ENCODE measurements at places on chromosomes 5 and 9.

GRCh38 chr5:99379187-99379586 lies 450.4 kb upstream of the CHD1 start:
- no peak for DNase-seq

DNA sequence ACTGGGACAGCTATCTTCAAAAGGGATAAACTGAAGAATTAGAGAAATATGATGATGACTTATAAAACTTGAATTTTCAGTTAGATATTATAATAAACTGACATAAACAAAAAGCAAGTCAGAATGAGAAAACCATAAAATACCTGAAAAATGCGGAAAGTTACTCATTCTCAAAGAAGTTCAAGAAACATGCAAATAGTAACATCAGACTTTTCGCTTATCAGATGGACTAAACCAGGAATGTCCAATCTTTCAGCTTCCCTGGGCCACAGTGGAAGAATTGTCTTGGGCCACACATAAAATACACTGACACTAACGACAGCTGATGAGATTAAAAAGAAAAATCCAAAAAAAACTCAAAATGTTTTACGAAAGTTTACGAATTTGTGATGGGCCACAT lies 53.9 kb downstream of the DROSHA start:
- no peak for DNase-seq

DNA sequence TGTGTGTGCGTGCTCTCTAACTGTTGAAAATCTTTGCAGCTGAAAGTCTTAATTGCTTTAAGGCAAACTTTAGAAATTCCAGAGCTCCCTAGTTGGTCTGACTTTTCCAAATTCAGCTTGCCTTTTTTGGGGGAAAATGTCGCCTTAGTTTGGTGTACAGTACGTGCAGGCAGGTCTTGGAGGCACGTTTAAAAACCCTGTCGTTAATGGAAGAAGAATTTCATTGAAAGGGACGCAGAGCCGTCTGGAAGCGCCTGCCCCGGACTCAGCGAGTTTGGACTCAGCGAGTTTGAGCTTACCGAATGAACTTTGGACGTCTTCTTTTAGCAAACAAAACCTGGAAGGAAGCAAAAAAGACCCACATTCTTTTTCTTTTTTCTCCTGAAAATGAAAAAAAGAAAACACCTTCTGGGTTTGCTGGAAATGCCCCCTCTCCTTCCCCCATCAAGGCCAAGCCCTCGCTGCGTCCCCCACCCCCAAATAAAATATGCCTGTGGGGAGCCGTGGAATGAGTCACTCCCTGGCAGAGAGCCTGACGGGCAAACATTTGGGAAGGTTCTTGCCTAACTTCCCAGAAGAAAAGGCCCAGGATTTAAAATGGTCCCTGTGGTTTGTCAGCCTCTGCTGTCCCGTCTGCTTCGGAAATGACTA lies 1.5 kb downstream of the NEK6 start:
- DNase-seq = no peak

DNA sequence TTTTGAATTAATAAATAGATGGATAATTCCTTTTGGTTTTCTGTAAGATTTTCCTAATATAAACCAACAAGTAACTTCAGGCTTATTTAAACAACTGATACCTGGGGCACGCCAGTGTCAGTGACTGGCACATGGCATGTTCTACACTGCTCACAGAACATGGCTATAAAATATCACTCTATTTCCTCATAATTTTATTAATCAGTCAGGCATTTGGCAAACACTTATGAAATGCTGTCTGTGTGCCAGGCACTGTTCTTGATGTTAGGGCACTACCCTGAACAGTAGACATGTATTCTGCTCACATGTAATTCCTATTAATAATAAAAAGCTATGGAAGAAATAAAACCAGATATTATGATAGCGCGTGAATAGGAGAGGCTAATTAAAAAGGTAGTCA lies 661.0 kb downstream of the DTWD2 start:
- DNase-seq = no peak

GRCh38 chr5:169667896-169668674 lies 31.0 kb downstream of the DOCK2 start:
- no peak for DNase-seq

GRCh38 chr5:63341442-63341841 lies 620.8 kb downstream of the HTR1A start:
- no peak for DNase-seq

DNA sequence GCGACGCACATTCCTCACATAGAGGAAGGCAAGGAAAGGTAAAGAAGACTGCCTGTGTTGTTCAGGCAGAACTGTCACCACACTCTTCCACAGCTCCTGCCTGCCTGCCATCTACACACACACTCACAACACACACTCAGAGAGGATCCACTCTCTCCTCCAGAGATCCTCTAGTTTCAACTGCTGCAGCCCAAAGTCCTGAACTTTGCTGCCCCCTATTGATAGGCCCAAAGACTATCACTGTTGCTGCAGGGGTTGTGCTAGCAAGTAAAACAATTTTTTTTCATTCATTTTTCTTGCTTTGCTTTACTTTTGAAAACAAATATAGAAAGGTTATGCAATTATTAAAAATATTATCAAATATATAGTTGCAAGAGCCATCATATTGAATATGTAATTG lies 5.9 kb upstream of the CFAP90 start:
- peak; percentile 28 for DNase-seq

- no peak for DNase-seq
Measured at GRCh38 chr5:168177831-168178450, 113.5 kb upstream of the WWC1 start.

DNA sequence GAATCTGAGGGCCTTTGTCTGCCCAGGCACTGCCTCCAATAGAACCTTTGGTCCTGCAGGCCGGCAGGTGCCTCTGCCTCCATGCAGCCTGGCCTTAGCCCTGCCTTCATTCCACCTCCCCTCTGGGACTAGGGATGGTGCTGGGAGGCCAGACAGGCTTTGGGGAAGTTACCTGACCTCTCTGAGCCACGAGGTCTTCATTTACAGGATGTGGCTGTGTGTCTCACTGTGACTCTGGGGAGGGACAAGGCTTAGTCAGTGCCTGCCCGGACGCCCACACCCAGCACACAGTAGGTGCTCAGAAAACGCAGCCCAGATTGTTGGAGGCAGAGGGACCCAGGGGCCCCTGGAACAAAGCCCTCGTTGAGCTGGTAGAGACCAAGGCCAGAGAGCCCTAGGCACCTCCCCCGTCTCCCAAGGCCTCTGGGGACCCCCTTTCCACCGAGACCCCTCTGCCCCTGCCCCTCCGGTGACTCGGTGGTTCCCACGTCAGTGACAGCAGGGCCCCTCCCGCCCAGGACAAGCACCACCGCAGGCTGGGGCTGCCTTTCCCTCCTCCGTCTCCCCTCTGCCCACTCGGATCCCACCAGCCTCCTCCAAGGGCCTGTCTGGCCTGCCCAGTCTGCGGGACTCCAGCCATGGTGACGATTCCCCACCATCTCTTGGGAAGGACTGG lies 46.9 kb upstream of the EGFL7 start:
- DNase-seq = no peak

DNA sequence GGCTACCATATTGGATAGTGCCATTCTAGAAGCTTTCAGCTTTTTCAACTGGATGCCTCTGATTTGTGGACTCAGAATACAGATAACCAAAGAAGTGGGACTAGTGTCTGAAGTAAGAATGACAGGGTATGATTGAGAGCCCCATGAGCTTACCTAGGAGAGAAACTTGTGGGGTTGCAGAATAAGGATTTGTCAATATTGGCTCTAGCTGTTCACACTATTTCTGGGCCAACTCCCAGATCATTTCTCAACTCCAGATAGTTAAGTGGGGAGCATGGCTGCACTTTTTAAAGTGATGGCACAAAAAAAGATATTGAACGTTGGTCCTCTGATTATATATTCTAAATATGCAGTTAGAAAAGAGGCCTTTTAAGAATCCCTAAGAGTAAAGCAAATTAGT lies 252.1 kb downstream of the DOCK8 start:
- no peak for DNase-seq

DNA sequence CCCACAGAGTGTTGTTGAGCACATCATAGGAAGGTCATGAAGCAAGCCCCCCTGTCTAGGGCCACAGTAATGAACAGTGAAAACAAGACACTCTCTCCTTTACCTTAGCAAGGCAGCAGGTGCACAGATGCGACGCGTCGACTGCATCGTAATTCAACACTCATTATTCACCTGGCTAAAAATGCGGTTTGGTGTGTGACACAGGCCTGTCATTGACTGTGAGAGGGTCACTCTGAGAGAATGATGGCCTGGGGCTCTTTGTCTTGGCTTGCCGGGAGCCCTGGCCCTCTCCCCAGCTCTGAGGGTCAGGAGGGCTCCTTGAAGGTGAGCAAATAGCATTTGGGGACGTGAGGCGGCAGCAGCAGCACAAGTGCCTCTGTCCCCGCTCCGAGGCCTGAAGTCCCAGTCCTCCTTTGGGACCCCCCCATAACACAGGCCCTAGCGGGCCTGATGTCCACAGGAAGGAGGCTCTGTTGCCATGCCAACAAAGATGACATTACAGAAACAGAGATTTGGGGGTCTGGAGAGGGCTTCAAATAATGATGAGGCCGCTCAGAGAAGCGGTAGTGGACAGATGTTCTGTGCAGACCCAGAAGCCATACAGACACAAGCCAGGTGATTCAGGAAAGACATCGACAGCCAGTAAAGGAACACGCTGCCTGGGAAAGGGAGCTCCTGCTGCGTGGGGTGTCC lies 46.7 kb downstream of the SHB start:
- DNase-seq = no peak

DNA sequence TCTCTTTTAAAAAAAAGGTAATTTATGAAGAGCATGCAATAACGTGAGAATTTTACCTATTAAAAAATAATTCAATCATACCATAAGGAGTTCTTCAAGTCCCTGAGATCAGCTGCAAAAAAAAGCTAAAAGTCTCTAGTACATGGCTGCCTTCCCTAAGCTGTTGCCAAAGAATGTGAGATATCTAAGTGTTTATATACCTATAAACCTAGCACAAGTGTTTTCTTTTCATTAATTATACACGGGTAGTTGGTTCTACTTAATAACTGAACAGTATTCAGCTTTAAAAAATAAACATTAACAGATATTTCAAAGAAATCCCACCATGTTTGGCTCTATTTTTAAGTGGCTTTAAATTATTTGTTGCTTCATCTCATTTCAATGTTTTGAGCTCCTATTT lies 25.9 kb downstream of the FNBP1 start:
- DNase-seq = no peak

DNA sequence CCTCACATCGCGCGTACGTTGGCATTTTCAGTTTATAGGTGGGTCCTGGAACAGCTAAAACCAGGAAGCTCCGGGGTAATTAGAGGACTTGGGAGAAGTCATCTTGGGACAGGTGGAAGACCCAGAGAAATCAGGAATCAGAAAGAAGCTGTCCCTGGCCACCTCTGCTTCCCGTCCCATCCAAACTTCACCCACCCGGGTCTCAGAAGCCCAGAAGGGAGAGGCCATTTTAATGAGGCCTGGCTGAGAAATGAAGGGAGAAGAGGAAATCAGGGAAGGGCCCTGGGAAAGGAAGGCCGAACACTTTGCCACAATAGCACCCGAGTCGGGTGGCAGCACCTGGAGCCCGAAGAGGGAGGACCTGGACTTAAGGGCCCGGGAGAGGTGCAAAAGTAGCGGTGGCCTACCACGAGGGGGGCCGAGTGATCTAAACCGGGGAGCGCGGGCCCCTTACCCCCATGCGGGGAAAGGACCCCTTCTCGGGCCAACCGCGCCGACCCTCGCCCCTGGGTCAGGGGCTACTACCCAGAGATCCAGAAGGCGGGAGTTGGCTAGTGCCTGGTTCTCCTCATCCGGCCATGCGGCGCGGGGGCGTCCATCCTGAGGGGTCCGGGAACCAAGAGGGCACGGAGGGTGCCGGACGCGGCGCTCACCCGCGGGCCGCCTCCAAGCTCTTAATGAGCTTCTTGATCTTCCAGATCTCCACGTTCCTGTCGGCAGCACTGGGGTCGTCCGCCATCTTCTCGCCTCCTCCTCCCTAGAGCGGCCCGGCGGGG lies 668 bp downstream of the ETF1 start:
- DNase-seq = no peak

DNA sequence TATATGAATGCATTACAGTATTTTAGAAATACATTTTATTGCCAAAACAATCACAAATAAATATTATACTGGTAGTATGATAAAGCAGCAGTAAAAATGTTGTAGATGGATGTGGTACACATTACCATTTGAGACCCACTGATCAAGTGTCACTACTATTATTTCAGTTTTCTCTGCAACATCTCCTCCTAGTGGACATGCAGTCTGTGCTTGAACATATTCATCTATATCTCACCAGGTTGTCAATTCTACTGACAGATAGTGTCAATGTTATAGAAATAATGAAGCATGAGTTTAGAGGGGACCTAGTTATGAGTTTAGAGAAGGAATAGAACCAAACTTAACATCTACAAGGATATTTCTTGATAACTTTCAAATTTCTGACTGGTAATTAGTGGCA lies 39.2 kb upstream of the ELOVL7 start:
- DNase-seq = no peak

GRCh38 chr5:39057734-39058133 lies 16.5 kb downstream of the RICTOR start:
- DNase-seq = no peak

GRCh38 chr9:95147452-95148207 lies 169.9 kb downstream of the FANCC start:
- no peak for DNase-seq

DNA sequence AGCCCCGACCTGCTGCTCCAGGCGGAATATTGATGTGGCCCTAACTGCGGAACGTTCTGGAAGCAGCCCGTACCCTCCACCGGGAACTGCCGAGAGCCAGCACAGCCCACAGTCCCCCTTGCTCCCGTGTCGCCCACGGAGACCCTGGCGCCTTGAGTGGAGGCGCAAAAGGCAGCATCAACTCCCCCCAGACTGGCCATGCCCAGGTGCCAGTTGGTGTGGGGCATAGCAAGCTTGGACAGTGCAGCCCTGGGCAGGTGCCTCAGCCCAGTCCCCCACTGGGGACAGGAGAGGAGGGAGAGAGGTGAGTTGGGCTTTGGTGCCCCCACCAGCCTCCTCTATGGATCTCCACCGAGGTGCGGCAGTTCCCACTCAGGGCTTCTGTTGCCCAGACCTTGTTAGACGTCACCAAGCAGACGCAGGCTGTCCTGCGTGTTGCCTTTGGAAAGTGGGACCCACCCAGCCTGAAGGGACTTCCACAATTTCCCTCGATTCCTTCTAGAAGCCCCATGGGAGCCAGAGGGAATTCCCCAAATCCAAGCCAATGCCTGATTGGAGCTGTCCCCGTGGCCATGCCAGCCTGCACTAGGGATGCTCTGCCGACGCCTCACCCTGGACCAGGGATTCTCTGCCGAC lies 19.8 kb upstream of the NRARP start:
- no peak for DNase-seq

- no peak for DNase-seq
Measured at GRCh38 chr9:14173713-14174112, 140.2 kb downstream of the NFIB start.

GRCh38 chr5:64519263-64519662 lies 13.4 kb downstream of the RGS7BP start:
- no peak for DNase-seq

- DNase-seq = no peak
Measured at GRCh38 chr5:163434401-163434866, 3.0 kb upstream of the CCNG1 start.

GRCh38 chr9:89715881-89716280 lies 111.1 kb downstream of the GADD45G start:
- no peak for DNase-seq

All from hematopoietic multipotent progenitor cell treated with erythropoietin and hydrocortisone succinate and interleukin-3 and kit ligand, for 15 days (in vitro differentiated cells).